Sigmoid colon (tissue), 7 donors: ENCODE measurements at places on chromosomes 3 and 15. TPM values are rescaled to one million over a fixed set of nuclear protein-coding genes. Genes with fewer than 3 reads are reported as not detected.

GRCh38 chr15:41495736-41496599, 2.3 kb downstream of the ITPKA start:
- no peak for DNase-seq
- no peak overlapping the region for H3K27ac ChIP-seq
- H3K4me1 ChIP-seq = peaks cover 34% of the 10 kb centered on the region
- H3K27me3 ChIP-seq = peaks cover 40% of the 10 kb centered on the region
- no peaks in the 10 kb centered on the region for H3K36me3 ChIP-seq

DNA sequence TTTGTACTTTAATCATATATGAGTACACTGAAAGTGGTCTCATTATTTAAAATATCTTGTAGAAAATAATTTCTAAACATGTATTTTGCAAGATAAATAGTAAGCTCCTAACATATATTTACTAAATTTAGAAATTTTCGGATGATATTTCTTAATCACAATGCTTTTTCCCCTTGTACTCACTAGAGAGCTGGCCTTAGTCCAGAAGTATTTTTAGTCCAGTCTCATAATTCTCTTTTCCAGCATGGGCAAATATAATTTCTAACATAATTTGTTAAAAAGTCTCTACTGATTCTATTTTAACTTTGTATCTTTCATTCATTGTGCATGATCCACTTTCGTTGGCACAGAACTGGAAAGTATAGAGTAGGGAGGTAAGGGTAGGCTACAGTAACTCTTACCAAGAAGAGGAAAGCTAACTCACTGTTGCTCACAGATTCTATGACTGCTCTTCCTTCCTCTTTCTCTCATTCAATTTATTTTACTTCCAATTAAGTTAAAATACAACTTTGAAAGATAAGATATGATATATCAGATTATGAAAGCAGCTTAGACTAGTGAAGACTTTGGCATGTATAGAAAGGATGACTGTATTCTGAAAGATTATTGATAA, 39.3 kb downstream of the FGF7 start:
- no peaks in the 10 kb centered on the region for H3K27me3 ChIP-seq
- no peaks in the 10 kb centered on the region for H3K36me3 ChIP-seq
- no peak overlapping the region for H3K4me3 ChIP-seq
- H3K27ac ChIP-seq = peak overlapping the region; percentile 53

DNA sequence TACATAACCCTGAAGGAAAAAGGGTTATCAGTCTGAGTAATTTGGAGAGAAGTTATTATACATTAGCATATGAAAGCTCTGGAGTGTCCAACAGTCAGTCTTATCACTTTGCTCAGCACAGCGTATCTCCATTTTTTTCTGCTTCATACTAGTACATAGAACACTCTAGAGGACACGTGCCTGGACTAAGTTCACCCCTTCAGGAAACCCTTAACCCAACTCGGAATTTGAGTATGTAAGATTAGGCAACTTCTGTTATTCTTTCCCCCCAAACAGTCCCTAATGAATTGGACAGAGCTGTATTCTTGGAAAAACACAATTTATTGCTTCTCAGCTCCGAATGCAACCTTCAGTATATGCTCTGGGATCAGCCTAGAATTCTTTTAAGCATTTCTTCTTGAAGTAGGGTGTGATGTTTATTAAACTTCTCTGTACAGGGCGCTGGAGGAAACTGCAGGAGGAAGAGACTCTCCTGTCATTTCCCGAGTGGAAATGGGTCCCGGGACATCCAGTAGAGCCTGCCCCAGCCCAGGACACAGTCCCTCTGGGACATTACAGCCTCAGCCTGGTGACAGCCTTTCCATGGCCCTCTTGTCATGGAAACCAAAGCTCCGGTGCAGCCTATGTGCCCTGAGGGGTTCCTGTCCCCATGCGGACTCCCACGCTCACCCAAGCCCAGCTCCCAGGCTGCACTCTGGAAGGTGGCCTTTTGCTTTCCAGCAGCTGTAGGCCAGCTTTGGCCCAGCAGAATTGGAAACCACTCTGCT, 37.3 kb upstream of the CMTM8 start:
- H3K27me3 ChIP-seq = no peaks in the 10 kb centered on the region
- no peaks in the 10 kb centered on the region for H3K4me1 ChIP-seq
- no peaks in the 10 kb centered on the region for H3K36me3 ChIP-seq
- no peak overlapping the region for H3K4me3 ChIP-seq

DNA sequence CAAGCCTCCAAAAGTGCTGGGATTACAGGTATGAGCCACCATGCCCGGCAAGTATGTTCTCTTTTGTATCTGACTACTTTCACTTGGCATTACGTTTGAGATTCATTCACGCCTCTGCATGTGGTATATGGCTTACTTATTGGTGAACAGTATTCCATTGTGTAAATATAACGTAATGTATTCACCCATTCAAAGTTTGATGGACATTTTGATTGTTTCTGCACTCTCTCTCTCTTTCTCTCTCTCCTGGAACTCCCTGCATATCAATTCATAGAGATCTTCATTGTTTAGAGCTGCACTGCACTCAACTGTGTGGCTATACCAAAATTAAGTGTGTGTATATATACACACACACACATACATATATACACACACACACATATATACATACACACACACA, 30.4 kb downstream of the SPPL2A start:
- H3K27me3 ChIP-seq = no peaks in the 10 kb centered on the region
- no peaks in the 10 kb centered on the region for H3K4me1 ChIP-seq
- H3K4me3 ChIP-seq = no peak overlapping the region
- H3K27ac ChIP-seq = no peak overlapping the region

DNA sequence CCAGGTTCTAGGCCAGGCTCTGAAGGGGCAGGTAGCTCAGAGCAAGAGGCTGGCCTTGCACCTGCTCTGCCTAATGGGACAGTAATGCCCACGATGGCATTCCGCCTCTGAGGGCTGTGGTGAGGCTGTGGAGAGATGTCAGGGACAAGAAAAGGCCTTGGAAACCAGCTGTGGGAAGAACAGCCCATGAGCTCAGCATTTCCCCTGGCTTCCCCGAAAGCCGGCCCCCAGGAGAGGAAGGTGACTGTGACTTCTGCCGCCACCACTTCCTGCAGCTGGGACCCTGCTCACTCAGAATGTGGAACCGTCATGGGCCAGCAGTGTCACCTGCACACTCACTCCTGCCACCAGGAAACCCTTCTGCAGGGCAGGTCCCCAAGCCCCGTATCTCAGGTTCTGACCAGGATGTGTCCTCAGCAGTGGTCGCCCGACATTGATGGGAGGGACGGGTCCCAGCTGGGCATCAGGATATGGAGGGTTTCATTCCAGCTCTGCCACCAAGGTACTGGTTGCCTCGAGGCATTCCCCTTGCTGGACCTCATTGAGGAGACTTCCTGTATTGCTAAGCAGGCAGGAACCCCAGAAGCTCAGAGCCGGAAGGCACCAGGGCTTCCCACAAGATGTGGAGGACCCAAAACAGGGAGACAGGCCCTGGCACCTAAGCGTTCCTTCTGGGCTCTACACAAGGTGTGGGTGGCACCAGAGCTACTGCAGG, 30.7 kb downstream of the SEMA7A start:
- H3K27me3 ChIP-seq = no peaks in the 10 kb centered on the region
- no peak for DNase-seq

GRCh38 chr3:184186184-184186901, at the start of gene ABCF3:
Gene ABCF3, plus strand, starts transcription at chr3:184186199. Its CDS starts 9 bp downstream, at chr3:184186208.
- peak; percentile 81 for DNase-seq
- H3K36me3 ChIP-seq = peaks cover 39% of the 10 kb centered on the region
- peak within 1 kb of the TSS; percentile 90 for H3K27ac ChIP-seq
- peak within 1 kb of the TSS; percentile 98 for H3K4me3 ChIP-seq

DNA sequence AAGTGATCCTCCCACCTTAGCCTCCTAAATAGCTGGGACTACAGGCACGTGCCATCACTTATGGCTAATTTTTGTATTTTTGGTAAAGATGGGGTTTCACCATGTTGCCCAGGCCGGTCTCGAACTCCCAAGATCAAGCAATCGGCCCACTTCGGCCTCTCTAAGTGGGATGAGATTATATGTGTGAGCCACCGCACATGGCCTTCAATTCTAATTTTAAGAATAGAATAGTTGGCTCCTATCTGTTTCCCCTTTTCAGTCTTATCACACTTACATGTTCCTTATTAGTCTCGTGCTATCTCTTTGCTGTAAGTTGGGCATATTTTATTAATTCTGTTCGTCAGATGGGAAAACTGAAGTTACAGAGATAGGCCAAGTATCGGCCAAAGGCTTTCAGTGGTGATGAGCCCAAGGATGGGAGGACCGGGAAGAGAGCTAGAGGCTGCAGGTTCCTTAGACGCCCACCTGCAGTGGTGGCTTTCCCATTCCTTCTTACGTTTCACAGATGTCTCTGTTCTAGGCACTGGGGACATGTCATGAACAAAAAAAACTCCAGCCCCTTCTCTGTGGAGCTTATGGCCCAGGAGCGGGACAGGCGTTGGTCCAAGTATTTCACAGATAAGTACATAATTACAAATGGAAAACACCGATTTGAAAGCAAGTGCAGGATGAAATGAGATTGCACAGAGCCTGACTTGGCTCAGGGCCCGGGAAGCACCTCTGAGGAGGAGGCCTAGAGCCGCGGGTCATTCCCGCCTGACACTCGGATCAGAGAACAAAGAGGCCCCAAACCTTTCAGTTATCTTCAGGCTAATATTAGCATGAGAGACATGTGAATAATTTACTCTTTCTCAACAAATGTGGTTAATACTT, 91.1 kb upstream of the KLF13 start:
- H3K36me3 ChIP-seq = no peaks in the 10 kb centered on the region
- peak overlapping the region; percentile 87 for H3K27ac ChIP-seq
- H3K27me3 ChIP-seq = no peaks in the 10 kb centered on the region
- no peak overlapping the region for H3K4me3 ChIP-seq
- peaks cover 22% of the 10 kb centered on the region for H3K4me1 ChIP-seq

DNA sequence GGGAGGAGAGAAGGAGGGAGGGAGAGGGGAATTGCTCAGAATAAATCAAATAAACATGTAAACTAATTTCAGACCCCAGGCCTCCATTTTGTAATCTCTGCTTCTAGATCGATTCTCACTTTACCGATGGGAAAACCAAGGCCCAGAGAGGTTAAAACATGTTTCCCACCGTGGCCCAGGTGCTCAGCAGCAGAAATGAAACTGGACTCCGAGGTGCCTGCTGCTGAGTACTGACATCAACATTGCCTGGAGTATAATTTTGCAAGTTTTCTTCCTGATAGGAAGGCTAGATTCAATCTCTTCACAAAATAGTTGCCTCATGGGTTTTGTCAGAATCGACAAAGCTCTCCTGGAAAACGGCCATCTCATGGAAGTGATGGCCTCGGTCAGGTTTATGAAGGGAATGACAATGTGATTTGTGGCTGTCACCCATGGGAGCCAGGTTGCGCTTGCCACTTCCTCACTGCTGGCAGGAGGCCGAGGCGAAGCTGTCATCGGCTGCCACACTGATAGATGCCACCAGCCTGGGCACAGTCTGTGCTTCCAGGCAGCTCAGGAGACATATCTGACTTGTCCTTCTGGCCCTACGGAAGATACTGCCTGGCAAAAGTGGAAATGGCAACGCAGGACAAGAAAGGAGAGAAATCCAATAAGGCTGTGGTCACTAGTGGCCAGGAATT, 133.1 kb upstream of the LRRN1 start:
- H3K4me3 ChIP-seq = no peak overlapping the region
- H3K27ac ChIP-seq = no peak overlapping the region
- no peaks in the 10 kb centered on the region for H3K27me3 ChIP-seq

DNA sequence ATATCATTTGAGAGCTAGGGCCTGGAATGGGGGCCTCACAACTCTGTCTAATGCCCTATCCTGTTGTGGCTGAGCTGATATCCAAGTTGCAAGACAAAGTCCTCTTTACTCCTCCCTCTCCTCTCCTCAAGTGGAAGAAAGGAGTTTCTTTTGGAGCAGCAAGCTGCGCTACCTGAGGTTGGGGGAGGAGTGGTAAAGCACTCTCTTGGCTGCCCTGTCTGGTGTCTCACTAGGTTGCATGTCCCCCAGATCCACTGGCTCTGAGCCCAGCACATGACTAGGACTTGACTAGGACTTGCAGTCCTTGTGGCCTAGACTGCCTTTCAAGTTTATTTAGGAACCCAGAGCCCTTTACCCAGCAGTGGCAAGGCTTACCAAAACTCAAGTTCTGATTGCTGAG, 141.1 kb upstream of the SETMAR start:
- H3K4me1 ChIP-seq = no peaks in the 10 kb centered on the region
- no peak for DNase-seq
- no peak overlapping the region for H3K4me3 ChIP-seq
- no peaks in the 10 kb centered on the region for H3K27me3 ChIP-seq
- no peaks in the 10 kb centered on the region for H3K36me3 ChIP-seq
- no peak overlapping the region for H3K27ac ChIP-seq

DNA sequence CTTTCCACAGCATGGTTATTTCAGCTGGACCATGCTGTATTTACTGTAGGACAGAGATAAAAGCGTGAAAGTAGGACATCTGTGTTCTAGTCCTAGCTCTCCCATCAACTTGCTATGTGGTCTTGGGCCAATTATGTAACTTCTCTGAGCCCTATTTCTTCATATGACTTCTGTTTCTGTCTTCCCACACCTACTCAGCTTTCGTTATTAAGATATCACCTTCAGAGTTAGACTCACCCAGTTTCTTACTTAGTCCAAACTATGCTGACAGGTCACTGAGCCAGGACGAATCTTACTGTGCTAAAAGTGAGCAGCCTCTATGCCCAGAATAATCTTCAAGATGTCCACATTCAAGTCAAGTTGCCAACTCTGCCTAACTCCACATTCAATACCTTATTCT, 283.7 kb downstream of the IL5RA start:
- no peak for DNase-seq
- H3K4me3 ChIP-seq = no peak overlapping the region
- H3K27ac ChIP-seq = no peak overlapping the region
- H3K36me3 ChIP-seq = no peaks in the 10 kb centered on the region

DNA sequence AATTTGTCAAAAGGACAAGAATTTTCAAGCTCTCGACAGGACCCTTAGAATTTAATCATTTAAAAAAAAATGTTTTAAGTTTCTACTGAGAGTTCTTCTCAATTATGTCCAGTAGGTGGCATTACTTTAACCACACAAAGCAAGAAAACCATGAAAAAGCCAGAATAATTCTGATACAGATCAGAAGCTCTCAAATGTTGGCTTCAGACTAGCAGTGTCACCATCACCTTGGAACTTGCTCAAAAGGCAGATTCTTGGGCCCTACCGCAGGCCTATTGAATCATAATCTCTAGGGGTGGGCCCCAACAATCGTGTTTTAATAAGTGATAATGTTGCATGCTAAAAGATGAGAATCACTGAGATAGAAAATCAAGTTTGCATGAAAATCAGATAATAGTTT, 99.5 kb upstream of the KCNMB2 start:
- H3K27me3 ChIP-seq = no peaks in the 10 kb centered on the region
- no peak overlapping the region for H3K4me3 ChIP-seq
- DNase-seq = no peak
- no peak overlapping the region for H3K27ac ChIP-seq
- no peaks in the 10 kb centered on the region for H3K36me3 ChIP-seq
- peaks cover 8% of the 10 kb centered on the region for H3K4me1 ChIP-seq

GRCh38 chr3:16079519-16079918, 95.0 kb upstream of the GALNT15 start:
- H3K4me1 ChIP-seq = no peaks in the 10 kb centered on the region
- DNase-seq = no peak
- H3K27ac ChIP-seq = no peak overlapping the region
- no peaks in the 10 kb centered on the region for H3K27me3 ChIP-seq
- no peak overlapping the region for H3K4me3 ChIP-seq

Gene GPR62
- not detected for total RNA-seq

Gene AADACL2
- not detected for total RNA-seq

Gene ZBTB20
- 58.6 TPM for total RNA-seq

Gene ITPKA
- 1.4 TPM for total RNA-seq

Gene ACTC1
- total RNA-seq = 0.36 TPM

Gene ZNF501
- total RNA-seq = 14.7 TPM

Gene MCF2L2
- 4.6 TPM for total RNA-seq

Gene SLC9C1
- 0.41 TPM for total RNA-seq
